ENCODE measurements at places on chromosomes 1 and 21.

- DNase-seq = no peak
Measured at GRCh38 chr1:173023343-173023742, 27.4 kb downstream of the TNFSF18 start.

GRCh38 chr1:34639701-34640100 lies 115.1 kb upstream of the GJB5 start:
- DNase-seq = no peak

DNA sequence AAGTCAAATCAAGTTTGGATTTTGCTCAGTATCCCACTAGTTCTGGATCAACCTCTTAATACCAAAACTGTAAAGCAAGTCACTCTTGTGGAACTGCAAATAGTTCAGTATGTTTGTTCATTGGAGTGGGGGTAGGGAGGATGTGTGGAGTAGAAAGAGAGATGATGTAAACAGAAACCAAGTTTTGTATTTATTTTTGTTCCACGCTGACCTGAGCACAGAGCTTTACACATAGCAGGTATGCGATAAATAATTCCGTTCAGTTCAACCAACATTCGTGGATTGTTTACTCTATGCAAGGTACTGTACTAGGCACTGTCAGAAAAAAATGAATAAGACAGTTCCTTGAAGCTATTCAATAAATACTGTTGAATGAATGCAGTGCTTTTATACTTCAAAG lies 4.5 kb upstream of the ZNF644 start:
- no peak for DNase-seq

DNA sequence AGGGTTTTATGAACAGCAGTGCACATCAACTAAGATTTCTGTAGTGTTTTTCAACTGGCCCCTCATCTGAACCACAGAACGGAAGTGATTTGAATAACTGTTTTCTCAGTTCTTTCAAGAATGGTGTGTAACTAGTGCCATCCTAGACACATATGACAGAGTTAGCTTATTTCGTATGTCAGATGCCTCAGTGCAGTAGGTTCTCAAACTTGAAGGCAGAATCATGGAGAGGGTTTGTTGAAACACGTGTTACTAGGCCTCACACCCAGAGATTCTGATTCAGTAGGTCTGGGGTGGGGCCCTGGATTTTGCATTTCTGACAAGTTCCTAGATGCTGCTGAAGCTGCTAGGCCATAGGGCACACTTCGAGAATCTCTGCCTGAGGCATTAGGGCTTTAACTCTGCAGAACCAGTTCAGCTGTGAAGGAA lies 49.0 kb downstream of the SCCPDH start:
- DNase-seq = no peak

DNA sequence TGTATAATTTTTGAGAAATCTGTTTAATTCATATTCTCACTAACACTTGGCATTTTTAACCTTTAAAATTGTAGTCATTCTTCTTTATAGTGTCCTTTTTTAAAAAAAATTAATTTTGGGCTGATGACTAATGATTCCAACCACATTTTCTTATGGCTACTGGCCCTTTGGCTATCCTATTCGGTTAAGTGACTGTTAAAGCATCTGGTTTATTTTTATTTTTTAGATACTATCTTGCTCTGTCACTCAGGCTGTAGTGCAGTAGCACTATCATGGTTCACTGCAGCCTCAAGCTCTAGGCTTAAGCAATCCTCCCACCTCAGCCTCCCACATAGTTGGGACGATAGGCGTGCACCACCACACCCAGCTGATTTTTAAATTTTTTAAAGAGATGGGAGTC lies 723.2 kb upstream of the CXADR start:
- no peak for DNase-seq

- peak; percentile 49 for DNase-seq
Measured at GRCh38 chr1:228647523-228648444, 87.5 kb upstream of the RHOU start.

- peak; percentile 80 for DNase-seq
Measured at GRCh38 chr1:39105061-39105840, 79.1 kb downstream of the NDUFS5 start.
